ENCODE measurements at places on chromosomes 16 and 17.

DNA sequence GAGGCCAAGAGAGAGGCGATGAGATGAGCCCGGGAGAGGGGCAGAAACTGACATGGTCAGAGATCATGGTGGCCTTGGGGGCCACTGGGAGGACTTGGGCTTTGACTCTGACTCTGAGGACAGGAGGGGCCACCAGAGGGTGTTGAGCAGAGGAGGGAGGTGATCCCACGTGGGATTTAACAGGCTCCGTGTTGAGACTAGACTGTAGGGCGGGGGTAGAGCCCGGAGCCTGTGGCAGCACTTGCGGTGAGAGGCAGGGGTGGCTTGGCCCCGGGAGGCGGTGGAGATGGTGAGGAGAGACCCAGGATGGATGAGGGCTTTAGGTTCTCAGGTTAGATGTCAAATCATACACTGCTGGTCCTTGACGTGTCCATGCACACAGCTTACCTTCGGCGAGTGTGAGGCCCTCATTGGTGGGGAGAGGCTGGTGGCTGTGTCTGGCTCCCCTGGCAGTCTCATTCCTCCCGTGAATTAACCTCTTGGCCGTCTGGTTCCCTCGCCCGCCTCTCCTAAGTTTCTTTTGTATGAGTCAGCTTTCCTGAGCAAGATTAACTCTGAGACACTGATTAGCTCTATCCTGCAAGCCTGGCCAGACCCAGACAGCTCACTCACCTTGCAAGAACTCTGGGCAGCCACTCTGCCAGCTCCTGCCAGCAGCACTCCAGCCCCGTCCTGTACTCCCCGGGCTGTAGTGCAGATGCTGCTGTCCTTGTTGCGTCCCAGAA is 39.7 kb downstream of the VPS35L start:
- DNase-seq, result no peak

DNA sequence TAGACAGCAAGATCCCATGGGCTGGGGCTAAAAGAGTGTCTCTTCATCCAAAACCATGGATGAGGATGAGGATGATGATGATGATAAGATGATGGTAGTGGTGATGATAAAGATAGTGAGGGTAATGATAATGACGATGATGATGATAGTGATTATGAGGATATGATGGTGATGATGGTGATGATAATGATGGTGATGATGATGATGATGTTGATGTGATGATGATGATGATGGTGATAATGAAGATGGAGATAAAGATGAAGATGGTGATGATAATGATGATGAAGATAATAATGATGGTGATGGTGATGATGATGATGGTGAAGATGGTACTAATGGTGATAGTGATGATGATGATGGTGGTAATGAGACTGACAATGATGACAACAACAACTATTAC is 299.5 kb downstream of the NPIPA8 start:
- no peak for DNase-seq

DNA sequence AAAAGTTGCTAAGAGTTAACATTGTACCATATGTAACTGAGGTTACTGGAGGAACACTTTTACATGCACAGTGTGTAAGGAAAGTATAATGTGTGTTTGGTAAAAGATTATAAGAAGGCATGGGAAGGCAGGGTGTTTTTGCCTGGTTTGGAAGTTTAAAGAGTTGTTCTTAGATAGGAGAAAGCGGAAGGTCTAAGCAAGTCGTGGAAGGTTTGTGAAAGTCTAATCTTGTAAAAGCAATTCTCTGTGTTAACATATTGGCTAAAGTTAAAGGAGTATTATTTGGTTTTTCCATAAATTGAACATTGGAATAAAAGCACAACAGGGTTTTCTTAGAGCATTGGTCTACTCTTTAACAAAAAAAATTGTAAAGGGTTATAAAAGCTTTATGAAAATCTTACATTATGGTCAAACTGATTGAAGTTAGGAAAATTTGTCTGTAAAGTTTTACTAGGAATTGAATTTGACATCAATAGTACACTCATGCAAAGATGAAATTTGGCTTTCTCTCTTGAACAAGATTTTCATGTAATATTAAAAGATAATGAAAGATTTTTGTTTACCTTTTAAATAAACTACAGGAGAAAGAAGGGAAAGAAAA is 4.7 kb upstream of the CANT1 start:
- no peak for DNase-seq

GRCh38 chr16:2233872-2234812 is 2.1 kb upstream of the DNASE1L2 start:
- no peak for DNase-seq
